ENCODE measurements at places on chromosomes 12 and 14.

DNA sequence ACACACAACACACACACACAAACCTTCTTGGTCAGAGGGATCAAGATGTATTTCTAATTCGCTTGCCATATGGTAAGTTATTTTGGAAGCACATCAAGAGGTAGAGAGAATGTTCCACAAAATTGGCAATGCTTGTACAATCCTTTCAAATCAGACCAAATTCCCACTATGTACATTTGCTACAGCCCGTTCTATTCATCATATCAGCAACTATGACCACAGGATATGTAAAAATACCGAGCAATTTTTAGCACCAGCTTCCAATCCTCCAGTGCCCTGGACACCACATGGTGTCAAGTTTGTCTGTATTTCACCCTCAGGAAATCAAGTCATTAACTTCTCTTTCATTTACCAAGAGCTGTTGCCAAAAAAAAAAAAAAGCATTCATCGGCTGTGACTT is 21.2 kb downstream of the TBX5 start:
- no peak for DNase-seq

DNA sequence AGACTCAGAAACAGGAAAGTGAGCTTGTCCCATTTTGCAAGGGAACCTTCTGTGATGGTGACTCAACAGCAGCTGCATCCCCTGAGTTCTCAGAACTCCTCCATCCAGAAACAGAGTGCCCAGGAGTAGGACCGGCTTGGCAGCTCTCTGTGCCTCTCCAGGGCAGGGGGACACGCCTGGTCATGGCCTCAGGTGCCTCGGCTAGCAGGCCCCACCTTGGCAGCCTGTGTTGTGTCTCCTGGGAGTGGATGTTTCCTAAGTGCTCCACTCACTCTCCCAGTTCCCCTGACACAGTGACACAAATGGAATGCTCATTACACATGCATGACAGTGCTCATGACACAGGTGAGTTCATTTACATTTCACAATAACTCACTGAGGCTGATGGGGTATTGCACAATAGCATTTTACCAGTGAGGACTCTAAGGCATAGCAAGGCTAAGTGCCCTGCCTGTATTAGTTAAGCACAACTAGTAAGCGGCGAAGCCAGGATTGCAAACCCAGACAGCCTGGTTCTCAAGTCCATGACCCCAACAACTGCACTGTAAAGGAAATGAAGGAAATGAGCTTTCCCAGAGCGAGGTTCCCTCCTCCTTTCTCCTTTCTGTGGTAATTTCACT is 47.4 kb downstream of the CALM1 start:
- peak; percentile 26 for DNase-seq

GRCh38 chr12:66735275-66735674 is 56.4 kb upstream of the GRIP1 start:
- no peak for DNase-seq

GRCh38 chr14:104938960-104939359 is 14.3 kb downstream of the PLD4 start:
- DNase-seq = no peak

GRCh38 chr14:72685456-72685855 is 208.4 kb downstream of the DPF3 start:
- DNase-seq = no peak

GRCh38 chr14:104352493-104353220 is 214.3 kb downstream of the KIF26A start:
- no peak for DNase-seq

DNA sequence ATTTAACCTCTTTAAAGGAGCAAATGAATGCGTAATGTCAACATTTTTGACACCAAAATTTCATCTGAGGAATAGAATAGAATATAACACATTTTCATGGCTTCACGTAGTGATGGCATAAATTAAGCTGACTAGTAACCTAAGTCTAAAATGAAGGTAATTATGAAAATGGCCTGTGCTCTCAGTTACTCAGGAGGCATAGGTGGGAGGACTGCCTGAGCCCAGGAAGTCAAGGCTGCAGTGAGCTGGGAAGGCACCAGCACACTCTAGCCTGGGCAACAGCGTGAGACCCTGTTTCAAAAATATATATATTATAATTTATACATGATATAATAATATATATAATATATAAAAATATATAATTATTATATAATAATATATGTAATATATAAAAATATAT is 383.2 kb upstream of the ATP2B1 start:
- no peak for DNase-seq

DNA sequence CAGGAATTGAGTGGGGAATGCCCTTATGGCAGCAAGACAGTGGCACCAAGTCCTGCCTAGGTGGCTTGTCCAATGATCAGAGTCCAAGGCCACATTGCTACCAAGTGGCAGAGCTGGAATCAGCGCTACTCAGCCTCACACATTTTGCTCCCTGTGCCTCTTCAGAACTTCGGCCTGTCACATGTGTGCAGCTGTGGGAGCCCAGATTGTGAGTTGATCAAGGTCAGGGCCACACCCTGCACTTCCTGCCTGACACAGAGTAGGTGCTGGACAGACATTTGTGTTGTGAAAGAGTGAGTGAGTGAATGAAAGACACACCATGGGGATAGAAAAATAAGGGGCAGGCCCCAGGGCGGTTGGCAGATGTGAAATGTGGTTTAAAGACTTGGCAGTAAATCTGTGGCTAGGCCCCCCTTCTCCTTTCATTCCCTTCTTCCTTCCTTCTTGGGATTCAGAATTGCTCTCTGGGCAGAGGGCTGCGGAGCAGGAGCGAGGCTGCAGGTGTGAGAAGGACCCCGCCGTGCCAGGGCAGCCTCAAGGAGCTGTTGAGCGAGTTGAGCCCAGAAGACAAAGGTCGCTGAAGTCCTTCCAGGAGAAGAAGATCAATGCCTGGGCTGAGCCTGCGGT is 83.5 kb downstream of the SLC25A47 start:
- peak; percentile 60 for DNase-seq

GRCh38 chr12:77401064-77401769 is 335.8 kb upstream of the E2F7 start:
- no peak for DNase-seq

GRCh38 chr12:989751-990660 is 1.0 kb upstream of the ERC1 start:
- DNase-seq = peak; percentile 71

DNA sequence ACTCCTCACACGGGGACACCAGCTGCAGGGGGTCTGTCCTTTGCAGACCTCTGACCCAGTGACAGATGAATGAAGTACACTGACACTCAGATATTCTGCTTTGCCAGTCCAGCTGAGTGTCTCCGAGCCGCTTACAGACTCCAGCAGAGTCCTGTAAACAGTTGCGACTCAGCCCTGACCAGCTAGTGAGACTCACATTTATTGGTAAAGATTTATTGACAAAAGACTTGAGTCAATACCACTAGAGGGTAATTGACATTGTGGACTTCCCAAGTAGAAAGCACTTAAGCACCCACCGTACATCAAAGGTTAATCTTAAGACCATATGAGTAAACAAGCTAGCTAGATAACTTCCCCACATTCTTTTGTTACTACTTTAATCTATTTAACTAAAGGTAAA is 9.8 kb upstream of the FKBP4 start:
- DNase-seq = no peak

DNA sequence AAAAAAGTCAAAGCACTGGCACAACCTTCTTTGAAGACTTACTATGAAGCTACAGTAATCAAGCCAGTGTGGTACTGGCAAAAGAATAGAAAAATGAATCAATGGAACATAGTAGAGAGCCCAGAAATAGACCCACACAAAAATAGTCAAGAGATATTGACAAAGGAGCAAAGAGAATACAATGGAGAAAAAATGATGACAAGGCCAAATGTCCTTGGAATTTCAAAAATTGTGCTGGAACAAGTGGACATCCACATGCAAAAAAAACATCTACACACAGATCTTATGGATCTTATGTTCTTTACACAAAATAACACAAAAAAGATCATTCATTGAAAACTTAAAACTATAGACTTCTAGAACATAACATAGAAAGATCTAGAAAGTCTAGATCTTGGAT is 1379.7 kb upstream of the SEL1L start:
- DNase-seq = no peak

GRCh38 chr12:71546322-71546861 is 106.8 kb downstream of the LGR5 start:
- DNase-seq = no peak

DNA sequence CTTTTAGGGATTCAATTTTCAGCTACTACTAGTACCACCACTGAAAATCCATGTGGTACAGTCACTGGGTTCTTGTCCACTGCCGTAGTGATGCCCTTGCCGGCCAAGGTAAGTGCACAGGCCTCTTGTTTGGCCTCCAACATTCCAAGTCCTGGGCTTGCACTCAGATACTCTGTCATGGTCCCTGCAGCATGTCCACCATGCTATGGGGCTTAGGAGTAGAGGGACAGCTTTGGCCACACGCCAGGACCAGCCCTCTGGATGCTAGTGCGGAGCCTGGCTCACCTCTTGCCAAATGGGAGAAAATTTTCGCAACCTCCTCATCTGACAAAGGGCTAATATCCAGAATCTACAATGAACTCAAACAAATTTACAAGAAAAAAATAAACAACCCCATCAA is 38.6 kb upstream of the APPL2 start:
- no peak for DNase-seq

GRCh38 chr12:47189728-47190127 is 110.0 kb upstream of the AMIGO2 start:
- DNase-seq = no peak

- peak; percentile 66 for DNase-seq
Observed at GRCh38 chr12:9331218-9331626, 123.0 kb upstream of the PZP start.

- DNase-seq = no peak
Observed at GRCh38 chr12:99847936-99848335, 136.8 kb downstream of the ANKS1B start.

DNA sequence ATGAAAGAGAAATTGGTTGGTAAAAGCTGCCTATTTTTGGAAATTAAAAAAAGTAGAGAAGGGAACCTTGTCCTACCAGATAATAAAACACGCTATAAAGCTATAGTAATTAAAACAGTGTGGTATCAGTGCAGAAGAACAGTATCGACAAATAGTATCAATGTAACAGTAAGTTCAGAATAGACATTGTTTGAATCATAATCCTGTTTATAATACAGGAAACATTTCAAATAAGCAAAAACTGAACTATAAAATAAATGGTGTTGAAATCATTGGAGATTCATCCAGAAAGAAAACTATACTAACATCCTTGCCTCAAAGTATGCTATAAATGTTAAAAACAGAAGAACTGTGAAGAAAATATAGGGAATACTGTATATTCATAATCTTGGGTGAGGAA is 54.2 kb upstream of the NAP1L1 start:
- DNase-seq = no peak

DNA sequence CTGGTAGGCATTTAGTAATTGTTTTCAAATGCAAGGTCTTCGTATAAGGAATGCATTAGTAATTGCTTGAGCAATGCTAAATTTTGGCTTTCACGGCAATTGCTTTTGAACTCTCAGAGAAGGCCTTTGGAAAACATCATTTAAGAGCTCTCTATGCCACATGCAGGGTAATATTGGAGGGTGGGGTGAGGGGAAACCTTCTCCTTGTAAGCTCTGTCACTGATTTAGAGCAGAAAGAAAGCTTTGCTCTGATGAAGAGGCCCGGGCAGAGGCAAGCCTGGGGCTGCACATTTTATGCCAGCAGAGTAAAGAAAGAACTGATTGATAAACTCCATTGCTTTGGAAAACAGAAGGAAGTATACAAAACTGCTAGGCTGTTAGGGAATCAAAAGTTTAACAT is 70.9 kb downstream of the TRIM9 start:
- no peak for DNase-seq

DNA sequence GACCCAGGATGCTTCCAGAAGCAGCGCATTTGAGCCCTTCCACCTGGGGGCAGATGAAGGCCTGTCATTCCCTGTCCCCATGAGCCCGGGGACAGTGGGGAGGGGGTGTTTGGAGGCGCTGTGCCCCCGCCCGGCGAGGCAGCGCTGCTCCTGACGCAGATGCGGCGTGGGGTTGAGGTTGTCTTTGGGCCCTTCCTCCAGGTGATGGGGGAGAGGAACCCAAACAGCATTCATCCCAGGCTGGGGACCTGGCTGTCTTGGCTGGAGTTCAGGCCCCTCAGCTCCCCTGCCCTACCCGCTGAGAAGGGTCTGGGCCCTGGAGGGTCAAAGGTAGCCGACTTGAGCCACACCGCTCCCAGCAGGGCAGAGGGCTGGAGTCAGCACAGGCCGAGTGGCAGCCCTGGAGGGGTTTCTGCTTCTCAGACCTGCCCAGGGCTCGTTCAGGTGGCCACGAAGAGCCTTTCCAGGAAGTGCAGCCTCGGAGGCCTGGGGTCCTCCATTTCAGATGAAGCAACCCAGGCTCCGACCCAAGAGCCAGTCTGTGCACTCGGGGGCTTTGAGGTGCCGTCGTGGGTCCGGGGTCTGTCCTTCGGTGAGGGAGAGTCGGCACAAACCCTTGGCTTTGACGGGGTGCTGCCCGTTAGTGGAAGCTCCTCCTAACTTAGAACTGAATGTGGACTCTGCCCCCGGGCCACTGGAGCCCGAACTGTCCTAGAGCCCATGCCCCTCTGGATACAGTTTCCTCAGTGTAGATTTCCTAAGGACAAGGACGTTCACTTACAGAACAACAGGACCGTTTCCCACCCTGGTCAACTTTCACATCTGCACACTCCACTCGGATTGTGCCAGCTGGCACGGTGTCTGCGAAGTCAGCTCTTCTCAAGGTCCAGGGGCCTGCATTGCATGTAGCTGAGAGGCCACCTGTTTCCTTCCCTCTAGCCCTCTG is 16.1 kb downstream of the ACADS start:
- no peak for DNase-seq

DNA sequence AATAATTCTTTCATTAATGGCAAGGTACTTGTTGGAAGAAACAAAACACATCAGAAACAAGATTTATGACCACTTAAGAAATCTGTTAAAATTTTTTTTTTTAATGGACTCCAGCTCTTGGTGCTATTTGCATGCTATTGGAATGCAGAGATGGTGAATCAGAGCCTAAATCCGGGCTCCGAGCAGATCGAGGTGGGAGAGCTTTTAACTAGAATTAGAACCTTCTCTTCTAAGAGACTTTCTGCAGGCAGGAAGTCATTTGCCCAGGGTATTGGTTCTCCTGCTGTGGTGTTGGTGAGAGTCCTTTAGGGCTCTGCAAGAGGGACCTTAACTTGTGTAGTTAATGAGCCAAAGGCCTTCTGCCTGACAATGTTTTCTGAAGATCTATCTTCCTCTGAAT is 419.4 kb downstream of the SNAPC1 start:
- DNase-seq = no peak
